ENCODE measurements at places on chromosomes 11 and 22.
A peak's percentile ranks its signal among the peaks of the same experiment; 100 is the strongest.

GRCh38 chr11:43905813-43906241, 25.2 kb downstream of the ALKBH3 start:
- DNase-seq = peak; percentile 68

GRCh38 chr11:36437413-36437812, 72.7 kb downstream of the TRAF6 start:
- DNase-seq = no peak

DNA sequence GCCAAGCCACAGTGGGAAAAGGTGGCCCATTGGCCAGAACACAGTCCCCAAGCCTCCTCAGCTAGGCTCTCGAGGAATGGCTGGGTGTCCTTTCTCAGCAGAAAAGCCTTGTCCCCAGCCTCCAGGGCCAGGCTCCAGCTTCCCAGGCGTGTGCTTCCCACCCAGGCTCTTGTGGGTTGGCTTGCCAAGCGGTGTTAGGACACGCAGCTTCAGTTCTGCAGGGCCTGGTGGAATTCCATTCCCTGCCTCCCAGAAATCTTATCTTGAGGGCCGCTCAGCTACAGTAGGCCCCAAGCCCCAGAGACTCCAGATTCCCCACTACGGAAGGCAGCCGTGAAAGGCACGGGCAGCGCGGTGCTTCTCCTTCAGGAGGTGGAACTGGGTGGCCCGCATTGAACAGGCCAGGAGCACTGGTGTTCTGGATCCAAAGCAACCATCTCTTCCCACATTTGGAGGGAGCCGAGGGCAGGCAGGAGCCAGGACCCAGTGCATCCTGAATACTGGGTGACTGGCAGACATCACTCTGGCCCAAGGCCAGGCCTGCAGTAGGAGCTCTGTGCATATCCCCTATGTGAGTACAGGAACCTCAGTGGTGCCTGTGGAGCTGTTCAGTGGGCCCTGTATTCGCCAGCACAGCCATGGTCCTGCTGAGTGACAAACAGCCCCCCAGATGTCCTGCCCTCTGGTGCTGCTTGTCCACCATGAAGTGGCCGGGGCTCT, 16.7 kb upstream of the KCNQ1OT1 start:
- DNase-seq = no peak

- DNase-seq = no peak
Measured at GRCh38 chr22:27581688-27582087, 219.9 kb downstream of the MN1 start.

GRCh38 chr11:72828081-72828567, 13.9 kb downstream of the ATG16L2 start:
- peak; percentile 67 for DNase-seq

- DNase-seq = peak; percentile 91
Measured at GRCh38 chr11:3747704-3748103, 49.6 kb downstream of the NUP98 start.

DNA sequence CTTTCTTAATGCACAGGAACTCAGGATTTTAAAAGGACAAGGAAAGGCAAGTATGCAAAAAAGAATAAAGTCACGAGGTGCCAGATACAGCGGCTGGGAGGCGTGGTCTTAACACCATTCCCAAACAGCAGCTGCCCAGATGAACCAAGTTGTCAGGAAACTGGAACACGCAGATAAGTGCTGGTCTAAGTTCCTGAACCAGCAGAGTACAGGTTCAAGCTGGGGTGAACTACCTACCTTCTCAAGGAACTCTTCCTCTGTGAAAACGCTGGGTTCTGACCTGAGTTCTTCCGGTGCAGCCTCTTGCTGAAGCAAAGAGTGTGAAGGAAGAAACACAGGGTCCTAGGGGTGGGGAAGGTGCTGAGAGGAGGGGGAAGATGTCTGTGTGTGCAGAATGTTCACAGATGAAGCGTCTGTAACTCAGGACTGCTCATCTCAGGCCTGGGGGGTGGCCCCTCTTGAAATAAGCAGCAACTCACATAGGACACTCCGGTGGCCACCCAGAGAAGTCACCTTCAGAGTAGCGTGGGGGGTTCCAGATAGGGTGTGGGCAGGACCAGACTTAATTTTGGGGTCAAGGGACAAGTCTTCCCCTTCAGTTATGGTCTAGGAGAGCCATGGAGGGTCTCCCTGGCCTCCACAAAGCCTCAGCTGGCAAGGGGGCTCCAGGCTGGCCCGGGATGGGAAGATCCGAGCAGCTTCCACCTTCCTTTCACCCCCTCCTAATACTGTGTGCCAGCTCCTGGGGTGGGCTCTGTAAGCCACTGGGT, 3.2 kb downstream of the TPST2 start:
- no peak for DNase-seq

DNA sequence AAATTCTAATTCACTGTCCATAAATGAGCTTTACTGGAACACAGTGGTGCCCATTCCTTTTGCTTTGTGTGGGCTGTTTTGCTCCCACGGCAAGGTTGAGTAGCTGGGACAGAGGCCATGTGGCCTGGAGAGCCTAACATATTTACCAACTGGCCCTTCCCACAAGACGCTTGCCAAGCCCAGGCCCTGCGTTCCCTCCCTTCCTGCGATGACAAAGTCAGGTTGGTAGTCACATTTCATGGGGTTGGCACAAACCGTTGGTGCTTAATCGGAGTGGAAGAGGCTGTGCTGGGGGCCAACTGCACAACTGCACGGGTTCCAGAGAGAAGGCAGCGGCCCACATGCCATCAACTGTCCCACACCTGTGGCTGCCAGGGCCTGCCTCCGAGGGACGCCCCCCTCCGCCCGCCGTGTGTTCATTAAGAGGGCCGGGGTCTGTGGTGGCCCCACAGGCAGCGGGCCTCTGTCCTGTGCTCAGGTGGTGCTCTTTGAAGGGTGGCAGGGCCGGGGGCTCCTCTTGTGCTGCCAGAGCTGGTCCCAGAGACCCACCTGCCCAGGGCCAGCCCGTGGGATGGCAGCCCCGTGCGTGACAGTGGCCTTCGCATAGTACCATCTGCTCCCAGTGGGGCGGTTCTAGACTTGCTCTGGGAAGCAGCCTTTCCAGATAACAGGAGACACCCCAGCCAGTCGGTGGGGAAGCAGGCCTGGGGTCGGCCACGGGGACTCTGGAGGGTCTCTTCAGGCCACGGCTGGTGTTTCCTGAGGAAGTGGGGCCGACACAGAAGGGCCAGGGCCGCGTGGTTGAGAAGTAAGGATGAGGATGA, 81.5 kb upstream of the CLDN5 start:
- no peak for DNase-seq

GRCh38 chr22:47547239-47547661, 784.8 kb downstream of the TBC1D22A start:
- no peak for DNase-seq

GRCh38 chr11:76686261-76687079, 15.9 kb upstream of the LRRC32 start:
- DNase-seq = no peak

DNA sequence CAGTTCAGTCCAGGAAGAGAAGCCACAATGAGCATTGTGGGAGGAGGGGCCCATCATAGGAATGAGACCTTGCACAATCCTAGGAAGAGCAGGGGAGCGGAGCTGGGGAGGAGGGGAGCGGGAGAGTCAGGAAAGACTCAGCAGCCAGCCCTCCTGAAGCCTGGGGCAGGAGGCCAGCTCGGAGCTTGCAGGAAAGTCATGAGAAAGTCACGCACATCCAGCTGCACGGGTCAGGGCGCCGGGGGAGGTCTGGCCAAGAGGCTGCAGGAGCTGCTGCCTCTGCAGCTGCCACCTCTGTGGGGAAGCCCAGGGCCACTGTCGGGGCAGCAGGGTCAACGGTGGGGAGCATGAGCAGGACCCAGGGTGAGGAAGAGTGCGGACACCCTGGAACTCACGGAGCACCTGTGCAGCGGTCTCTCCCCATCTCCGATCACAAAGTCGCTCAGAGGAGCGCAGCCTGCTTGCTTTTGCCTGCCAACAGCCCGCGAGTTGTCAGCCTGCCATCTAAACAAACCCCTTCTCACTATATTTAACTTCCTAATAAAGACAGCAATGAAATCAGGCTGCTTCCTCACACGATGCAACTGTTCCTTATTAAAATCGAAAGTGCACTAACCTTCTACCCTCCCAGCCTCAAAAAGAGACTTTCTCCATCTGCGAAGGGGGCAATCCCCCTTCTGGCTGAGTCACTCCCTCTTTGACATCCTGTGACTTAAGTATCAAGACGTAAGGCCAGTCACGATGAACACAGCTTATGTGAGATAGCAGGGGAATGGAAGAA, 52.9 kb upstream of the RTL6 start:
- peak; percentile 80 for DNase-seq

DNA sequence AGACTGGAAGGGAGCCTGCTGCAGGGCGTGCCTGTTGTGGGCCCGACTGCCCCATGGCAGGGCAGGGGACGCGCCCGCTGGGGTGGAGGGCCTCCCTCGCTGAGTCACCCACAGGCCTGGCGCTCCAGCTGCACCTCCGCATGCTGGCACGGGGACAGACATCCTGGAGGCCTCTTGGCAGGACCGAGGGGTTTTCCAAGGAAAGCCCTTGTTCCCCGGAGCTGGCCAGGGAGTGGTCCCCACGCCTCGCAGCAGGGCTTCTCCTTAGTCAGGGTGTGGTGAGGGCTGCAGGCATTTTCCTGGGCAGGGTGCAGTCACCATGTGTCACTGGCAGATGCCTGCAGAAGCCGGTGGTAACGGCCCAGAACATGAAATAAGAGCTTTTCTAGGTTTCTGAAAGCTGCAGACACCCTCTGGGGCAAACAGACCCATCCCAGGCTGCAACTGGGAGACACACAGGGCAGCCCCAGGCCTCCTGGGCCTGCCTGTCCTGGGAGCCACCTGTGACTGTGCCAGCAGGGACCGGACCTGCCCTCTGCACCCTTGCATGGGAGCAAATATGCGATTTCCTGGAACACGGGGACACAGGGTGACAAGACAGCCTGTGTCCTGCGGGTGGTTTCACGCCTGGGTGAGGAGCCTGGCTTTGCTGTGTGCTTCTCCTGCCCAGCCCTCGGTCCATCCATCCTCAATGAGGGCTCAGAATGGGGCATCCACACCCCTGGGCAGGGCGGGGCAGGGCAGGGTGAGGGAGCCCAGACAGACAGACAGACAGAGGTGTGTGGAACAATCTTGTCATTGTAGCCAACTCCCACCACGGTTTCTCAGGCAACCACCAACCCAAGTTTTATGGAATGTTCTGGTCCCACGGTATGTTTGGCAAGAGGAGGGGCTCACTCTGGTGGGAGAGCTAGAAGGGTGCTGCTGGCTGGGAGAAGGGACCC, 43.2 kb upstream of the FADD start:
- peak; percentile 5 for DNase-seq

DNA sequence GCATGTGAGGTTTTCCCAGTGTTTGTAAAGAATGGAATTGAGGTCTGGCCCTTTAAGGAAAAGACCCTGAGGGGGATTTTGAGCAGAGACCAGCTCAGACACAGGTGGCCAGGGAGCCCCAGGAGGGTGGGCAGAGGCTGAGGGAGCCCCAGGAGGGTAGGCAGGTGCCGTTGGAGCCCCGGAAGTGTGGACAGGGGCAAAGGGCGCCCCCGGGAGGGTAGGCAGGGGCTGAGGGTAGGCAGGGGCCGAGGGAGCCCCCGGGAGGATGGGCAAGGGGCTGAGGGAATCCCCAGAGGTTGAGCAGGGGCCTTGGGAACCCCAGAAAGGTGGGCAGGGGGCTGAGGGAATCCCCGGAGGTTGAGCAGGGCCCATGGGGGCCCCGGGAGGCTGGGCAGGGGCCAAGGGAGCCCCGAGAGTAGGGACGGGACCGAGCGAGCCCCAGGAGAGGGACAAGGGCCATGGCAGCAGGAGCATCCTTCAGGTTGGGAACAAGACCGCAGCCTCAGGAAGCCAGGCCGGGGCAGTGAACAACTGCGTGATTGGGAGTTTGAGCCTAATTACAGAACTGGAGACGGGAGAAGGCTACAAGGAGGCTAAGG, 292.0 kb downstream of the BRD1 start:
- no peak for DNase-seq

- DNase-seq = peak; percentile 99
Measured at GRCh38 chr11:128467610-128468041, 119.7 kb downstream of the ETS1 start.

DNA sequence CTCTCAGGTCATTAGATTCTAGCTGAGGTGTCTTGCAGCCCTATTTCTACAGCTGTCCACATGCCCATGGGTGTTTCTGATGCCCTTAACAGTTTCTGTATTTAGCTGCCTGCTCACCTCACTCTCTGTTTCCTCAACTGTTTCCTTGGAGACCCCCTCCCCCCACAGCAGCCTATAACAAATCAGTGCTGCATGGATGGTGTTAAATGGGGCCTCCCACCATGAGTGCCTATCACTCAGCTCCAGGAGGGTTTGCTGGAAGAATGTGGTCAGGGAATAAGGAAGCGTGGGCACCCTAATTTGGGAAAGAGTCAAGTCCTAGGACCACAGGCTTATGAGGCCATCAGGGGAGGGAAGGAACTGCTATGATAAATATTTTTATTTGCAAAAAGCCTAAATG, 8.6 kb downstream of the KLHL35 start:
- DNase-seq = no peak

GRCh38 chr11:67504950-67505581, at the start of gene PITPNM1:
Gene PITPNM1, minus strand, starts transcription at chr11:67505363. Its CDS starts 1,183 bp downstream, at chr11:67504180.
- peak; percentile 37 for DNase-seq

- DNase-seq = no peak
Measured at GRCh38 chr11:2832533-2833020, 53.0 kb downstream of the CDKN1C start.

- no peak for DNase-seq
Measured at GRCh38 chr11:96309016-96309642, 33.9 kb downstream of the MAML2 start.

GRCh38 chr11:83677730-83678129, 391.6 kb upstream of the CCDC90B start:
- no peak for DNase-seq

DNA sequence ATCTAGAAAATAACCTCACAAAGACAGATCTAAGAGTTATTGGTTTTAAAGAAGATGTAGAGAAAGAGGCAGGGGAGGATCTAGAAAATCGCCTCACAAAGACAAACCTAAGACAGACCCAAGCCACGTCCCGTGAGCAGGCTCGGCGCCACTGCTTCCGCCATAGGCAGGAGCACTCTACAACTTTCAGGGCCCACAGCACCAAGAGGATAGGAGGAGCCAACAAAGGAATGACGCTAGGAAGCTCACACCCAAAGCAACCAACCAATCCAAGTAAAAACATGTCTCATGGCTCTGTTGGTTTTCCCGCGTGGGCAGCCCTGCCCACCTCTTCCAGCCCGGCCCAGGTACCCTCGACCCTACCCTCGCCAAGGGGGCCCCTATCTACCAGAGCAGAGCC, 4167.4 kb upstream of the OR11H1 start:
- DNase-seq = no peak

GRCh38 chr11:124762624-124763155, 600 bp upstream of the ESAM start:
- no peak for DNase-seq
